Iris pigment epithelial cell (primary cell): ENCODE measurements at places on chromosomes 1 and 21.

GRCh38 chr1:202315576-202316168, 26.1 kb downstream of the UBE2T start:
- DNase-seq, result peak; percentile 61

- DNase-seq, result peak; percentile 80
These were observed 10.9 kb upstream of the C4BPB start for GRCh38 chr1:207077470-207078377.

- no peak for DNase-seq
These were observed 253.7 kb downstream of the HHAT start for GRCh38 chr1:210582205-210582970.

DNA sequence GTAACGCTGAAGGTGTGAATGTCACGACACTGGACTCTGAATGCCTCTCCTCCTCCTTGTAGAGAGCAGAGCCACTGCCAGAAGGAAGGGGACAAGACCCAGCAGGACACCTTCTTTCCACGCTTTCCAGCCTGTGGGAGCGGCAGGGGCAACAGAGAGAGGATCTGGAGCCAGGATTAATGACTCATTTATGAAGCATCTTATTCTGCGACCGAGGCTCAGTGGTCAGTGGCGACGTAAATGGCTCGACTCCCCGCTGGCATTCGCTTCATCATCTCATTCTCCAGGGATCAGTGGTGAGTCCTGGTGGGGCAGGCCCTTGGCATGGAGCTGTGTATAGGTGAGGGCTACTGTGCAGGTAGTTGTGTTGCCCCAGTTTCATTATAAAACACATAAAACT, 4.6 kb downstream of the SLC37A1 start:
- DNase-seq, result peak; percentile 62

DNA sequence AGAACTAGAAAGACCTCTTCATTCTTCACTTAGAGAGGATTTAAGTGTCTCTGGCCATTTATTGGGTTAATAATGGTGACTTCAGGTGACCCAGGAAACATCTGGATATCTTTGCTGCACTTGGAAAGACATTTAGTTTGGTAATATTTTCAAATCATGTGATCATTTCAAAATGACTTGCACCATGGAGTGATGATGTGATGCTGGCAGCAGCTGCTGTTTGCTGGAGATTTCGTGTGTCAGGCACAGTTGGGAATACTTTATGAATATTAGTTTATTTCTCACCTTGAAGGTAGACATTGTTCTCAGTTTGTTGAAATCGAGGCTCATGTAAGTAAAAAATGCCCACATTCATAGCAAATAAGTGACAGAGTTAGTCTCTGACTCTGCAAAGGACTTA, 236.0 kb downstream of the DISC1 start:
- DNase-seq, result no peak

- peak; percentile 28 for DNase-seq
These were observed 44.8 kb downstream of the UCHL5 start for GRCh38 chr1:193014400-193014799.

DNA sequence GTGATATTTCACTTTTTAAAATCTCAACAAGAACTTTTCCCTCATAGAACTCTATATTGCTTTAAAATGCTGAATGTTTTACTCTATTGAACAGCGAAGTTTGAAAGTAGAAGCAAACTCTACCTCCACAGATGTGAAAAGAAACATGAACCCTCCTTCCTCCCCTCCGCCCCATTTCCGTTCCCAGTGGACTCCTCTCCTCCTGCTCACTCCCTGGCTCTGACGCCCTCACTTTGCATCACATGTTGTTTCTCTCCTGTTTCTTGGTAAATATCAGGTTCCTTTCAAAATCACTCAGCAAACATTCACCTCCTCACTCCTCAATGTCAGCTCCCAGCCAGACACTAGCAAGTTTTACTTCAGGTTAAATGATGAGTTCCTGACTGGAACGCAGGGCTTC, 34.6 kb downstream of the KCNH1 start:
- no peak for DNase-seq

DNA sequence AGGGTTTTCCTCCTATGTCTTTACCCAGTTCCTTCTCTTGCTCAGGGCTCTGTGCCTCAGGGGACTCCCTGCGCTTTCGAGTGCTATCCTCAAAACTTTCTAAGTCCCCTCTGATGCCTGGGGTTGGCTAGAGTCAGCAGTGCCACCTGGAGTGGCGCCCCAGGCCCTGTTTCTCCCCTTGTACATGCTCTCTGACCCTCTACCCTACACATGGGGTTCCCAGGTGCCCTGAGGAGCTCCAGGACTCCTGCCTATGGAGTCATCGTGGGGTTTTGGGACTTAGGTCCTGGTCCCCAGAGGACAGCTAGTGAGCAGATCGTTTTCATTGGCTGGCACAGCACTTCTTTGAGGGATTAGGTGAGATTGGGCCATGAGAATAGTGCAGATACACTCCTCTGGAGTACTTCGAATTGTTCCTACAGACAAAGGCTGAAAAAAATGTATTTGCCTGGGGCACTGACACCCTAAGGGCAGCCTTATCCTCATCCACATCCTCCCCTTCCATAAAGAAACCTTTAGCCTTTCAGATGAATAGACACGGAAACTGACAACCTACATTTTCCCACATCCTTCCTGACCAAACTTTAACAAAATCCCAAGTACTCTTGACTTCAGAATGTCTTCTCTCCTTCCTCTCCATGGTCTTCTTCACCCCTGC, 41.5 kb downstream of the LGR6 start:
- DNase-seq, result no peak

GRCh38 chr1:83692524-83693381, 306.2 kb downstream of the TTLL7 start:
- DNase-seq, result peak; percentile 15

GRCh38 chr1:59290193-59290949, 6.5 kb upstream of the FGGY start:
- peak; percentile 63 for DNase-seq

DNA sequence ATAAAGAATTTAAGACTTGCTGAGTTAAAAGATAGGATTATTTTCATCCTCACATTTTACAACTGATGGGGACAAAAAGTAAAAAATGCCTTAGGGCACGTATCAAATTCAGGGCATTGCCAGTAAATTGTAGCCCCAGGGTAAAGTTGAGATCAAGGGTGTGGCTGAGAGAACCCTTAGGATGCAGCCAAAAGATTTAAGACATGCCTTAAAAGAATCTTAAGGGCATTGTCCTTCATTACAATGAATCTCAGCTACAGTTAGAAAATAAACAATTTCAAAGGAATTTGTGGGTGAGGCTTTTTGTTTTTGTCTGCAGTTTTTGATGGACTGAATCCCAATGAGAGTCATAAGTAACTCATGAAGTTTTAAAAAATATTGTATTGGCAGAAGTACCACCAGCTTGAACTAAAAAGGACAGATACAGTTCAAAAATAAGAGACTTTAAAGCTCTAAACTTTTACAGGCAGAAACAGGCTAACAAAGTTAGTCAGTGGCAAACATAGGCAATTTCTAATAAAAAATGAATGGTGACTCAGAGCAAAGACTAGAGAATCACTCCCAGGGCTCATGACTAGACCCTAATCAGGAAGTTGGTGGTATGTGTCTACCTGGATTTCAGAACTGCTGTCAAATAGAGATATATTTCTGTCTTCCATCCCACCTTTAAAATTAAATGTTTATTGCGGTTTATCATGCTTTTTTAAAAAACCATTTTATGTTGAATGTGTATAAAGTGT, 165.1 kb upstream of the SNX7 start:
- DNase-seq, result peak; percentile 30

DNA sequence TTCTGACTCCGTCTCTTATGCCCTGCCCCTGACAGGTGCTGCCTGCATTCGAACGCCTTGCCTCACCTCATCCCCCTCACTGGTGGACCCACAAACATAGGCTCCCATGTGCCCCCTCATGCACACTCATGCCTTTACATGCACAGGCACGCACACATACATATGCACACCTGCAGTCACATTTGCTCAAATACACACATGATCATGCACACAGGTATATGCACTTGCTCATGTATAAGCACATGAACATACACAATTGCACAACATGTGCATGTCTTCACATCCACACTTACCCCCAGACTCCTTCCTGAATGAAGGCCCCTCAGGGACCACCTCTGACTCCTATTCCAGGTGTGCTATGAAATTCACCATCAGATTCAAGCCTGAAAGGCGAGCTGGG, 506.9 kb downstream of the PTPRU start:
- DNase-seq, result no peak

- DNase-seq, result peak; percentile 34
These were observed 111.5 kb downstream of the SEC16B start for GRCh38 chr1:177858332-177858821.

- no peak for DNase-seq
These were observed 85.1 kb downstream of the KCNN3 start for GRCh38 chr1:154784924-154785531.

DNA sequence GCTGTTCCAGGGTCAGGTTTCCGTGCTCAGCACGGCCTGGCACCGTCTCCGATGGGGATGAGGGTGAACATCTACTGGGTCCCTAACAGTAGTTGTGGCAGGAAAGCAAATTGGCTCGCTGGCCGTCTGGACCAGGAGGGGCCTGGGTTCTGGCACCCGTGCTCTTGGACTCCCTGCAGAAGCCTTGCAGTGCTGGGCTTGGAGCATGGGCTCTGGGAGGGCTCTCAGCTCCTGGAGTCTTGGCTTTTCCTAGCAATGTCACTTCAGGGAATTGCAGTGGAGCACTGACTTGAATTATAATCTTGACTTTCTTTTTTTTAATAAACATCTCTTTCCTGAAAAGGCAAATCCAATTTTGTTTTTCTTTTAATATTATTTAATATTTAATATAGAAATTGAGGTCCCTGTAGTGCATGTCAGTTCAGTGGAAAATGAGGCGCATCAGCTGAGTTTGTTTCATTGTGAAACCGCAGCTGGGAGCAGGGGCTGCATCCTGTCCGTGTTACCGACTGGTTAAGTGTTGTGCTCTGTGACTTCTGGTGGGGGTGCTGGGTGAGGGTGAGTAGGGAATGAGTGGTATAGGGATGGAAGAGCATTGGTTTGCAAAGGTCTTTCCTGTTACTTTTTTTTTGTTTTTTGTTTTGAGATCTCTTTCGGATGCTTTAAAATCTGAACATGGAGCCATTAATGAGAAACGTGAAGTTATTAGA, 64.1 kb downstream of the PEX14 start:
- DNase-seq, result no peak

GRCh38 chr1:163187849-163188248, 14.9 kb downstream of the RGS5 start:
- DNase-seq, result no peak

DNA sequence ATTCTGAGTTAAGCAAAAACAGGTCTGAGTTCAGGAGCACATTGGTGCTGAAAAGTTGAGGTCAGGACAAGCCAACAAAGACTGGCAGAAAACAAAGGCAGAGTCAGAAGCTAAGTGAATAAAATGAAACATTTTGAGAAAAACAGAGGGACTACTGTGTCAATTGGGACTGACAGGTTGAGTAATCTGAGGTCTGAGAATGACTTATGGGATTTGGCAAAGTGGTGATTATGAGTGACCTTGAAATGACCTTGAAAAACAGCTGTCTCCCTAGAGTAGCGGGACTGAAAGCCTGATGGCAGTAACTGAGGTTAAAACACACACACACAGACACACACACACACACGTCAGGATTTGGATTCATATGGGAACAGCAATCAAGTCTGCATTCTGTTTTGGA, 8.8 kb upstream of the COG2 start:
- peak; percentile 20 for DNase-seq

GRCh38 chr1:85628791-85629531, 48.4 kb downstream of the CCN1 start:
- DNase-seq, result peak; percentile 91

GRCh38 chr1:60904099-60904851, 178.1 kb upstream of the NFIA start:
- no peak for DNase-seq

- peak; percentile 32 for DNase-seq
These were observed 211.0 kb upstream of the RAB4A start for GRCh38 chr1:229059671-229060539.

DNA sequence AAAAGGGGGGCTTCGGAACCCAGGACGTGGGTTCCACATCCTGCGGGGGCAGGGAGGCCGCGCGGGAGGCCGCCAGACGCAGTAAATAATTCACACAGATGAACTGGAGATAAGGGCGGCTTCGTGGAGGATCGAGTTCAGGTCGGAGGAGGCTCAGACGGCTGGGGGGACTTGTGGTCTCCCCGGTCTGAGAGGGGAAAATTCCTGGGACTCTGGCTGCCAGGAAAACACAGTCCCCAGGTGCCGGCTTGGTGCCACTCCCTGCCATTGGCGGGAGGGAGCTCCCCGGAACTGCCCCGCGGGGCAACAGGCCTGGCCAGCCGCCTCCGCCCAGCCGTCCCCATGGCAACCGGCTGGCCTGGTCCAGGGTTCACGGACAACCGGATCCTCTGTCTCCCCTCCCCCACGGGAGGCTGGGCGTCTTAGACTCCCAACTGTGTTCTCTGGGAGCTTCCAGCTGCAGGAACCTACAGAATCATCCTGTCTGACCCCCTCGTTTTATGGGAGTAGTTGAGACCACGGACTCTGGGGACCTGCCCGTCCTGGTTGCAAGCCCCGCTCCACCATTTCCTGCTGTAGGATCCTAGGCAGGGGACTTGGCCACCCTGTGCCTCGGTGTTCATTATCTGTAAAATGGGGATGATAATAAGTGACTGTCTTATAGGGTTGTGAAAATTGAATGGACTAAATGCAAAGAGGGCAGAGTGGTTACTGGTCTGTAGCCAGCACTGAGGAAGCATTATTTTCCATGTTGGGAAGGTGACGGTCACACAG, 9.6 kb downstream of the CAMK2N1 start:
- peak; percentile 10 for DNase-seq

DNA sequence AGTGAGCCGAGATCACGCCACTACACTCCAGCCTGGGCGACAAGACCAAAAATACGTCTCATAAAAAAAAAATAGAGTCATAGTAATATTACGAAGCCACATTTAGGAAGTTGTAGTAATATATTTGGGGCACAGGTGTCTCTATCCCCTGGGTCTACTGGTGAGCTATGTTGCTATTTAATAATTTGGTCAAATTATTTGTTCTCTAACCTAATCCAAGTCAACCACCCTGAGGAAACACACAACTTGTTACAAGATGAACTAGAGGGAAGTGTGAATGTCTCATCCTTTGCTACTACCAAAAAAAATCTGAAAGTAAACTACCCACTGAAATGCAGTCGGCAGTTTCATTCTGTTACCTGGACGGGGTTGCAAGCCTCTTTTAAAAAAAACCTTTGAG, 35.3 kb downstream of the RGS8 start:
- DNase-seq, result no peak

- DNase-seq, result no peak
These were observed 7.0 kb downstream of the CD53 start for GRCh38 chr1:110879758-110880606.

GRCh38 chr1:23150125-23150524, 18.5 kb downstream of the LUZP1 start:
- no peak for DNase-seq

GRCh38 chr1:36172983-36173382, 17.0 kb downstream of the MAP7D1 start:
- DNase-seq, result peak; percentile 86
